ENCODE measurements at places on chromosomes 2 and 18. TPM values are rescaled to one million over a fixed set of nuclear protein-coding genes. Genes with fewer than 3 reads are reported as not detected.

DNA sequence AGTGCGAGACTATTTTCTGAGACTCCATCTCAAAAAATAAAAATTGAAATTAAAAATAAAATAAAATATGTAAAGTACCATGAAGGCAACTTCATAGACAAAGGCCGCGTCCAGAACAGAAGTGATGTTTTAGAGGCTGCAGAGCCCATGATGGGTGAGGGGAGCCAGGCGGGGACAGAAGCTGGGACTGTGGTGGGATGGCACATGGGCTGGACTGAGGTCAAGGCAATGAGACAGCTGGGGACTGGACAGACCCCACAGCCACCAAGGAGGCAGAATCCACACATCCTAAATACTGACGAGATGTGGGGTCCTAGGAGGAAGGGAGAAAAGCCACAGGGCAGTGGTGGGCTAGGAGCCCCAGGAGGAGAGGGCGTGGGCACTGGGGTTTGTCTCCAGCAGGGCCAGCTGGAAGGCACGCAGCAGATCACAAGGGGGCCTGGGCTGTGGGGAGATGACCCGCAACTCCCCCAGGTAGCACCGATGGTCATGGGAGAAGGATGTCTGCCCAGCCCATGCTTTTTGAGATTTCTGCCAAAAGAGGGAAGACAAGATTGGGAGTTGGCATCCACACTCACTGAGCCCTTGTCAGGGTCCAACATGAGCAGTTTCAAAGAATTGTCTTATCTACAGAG lies 74.3 kb downstream of the KCNF1 start:
- no peak for DNase-seq

DNA sequence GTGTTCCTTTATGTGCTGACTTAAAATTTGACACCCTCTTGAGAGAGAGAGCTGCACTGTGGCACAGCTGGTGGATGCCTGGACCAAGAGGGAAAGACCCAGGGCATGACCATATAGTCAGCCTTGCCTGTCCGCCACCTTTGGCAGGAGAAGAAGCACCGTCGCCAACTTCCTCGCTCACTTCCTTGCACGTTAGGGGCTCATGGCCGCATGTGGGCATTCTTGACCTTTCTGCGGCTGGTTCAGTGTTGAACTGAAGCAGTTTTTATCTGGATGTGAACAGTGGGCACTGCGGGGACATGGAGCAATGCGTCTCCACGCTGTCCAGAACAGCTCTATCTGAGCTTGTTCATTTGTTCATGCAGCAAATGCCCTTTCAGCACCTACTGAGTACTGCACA lies 66.9 kb downstream of the TRAPPC12 start:
- no peak for DNase-seq

GRCh38 chr2:23566241-23567142 lies 181.5 kb downstream of the KLHL29 start:
- DNase-seq: no peak

The IL1RL1 gene
- 0.45 TPM for total RNA-seq

The MPHOSPH10 gene
- total RNA-seq: 18.9 TPM

The ATIC gene
- 29.4 TPM for total RNA-seq

The IL36G gene
- 7.3 TPM for total RNA-seq

The GKN2 gene
- not detected for total RNA-seq

The TGFA gene
- total RNA-seq: 75.8 TPM

GRCh38 chr2:45698554-45698953 lies 47.1 kb downstream of the PRKCE start:
- no peak for DNase-seq

The ST6GAL2 gene
- total RNA-seq: 0.79 TPM

DNA sequence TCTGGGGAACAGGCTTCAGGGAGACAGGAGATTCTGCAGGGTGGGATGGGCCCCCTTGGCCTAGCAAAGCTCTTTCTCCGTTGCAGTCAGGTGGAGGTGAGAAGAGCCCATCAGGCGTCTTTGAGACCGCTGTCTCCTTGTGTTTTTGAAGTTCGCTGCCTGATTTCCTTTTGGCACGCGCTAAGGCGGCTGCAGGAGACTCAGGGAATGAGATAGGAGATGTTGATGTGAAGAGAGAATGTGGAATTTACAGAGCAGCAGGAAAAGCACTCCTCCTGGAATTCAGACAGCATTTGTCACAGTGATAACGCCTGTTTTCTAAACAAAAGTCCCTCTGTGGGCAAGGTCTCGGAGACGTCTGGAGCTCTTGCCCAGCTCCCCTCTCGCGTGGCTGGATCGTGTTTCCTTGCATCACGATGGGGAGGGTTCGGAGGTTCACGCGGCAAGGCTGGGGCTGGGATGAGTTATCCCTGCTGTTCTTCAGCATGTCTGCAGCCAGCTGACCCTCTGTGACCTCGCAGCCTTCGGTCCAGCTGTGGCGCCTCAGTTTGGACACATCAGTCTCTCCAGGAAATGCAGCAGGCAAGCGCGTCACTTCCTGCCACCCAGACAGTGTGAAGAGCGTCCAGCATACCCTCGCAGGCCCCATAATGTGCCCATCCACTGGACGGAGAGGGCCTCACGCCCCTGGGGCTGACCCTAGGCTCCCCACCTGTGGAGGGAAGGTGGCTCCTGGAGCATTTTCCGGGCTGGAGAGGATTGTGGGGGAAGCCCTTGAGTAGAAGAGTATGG lies 30.2 kb downstream of the GLI2 start:
- no peak for DNase-seq

DNA sequence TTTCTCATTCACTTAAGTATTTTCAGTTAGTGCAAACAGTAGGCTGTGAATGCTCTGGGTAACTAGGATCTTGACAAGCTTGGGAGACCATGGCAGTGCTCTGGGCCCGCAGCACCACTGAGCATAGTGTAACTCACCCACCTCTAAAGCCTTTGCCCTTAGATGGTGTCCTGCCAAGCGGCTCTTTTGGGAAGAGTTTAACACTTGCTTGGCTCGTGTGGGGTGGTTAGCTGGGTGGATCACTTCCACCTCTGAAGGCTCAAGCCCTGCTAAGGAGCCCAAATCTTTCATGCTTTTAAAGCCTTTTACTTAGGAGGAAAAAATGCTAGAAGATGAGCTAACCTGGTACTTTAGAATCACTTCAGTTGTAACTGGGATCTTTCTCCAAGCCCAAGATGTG lies 33.9 kb downstream of the PTPN18 start:
- no peak for DNase-seq

DNA sequence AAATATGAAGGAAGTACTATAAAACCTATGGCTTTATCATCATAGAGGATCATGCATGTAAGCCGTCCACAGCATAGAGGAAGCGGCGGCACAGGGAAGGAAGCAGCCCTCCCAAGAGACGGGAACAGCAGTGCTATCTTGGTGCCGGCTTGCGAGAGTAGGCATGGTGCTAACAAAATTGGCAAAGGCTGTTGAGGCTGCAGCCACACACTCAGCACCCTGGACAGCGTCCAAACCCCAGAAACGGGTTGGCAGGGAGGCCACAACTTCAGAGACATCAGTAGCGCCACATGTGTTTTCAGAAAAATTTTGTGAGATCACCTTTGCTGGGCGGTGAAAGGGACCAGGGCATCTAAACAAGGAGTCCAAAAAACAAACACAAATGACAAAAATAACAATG lies 37.7 kb downstream of the NETO1 start:
- DNase-seq: no peak

DNA sequence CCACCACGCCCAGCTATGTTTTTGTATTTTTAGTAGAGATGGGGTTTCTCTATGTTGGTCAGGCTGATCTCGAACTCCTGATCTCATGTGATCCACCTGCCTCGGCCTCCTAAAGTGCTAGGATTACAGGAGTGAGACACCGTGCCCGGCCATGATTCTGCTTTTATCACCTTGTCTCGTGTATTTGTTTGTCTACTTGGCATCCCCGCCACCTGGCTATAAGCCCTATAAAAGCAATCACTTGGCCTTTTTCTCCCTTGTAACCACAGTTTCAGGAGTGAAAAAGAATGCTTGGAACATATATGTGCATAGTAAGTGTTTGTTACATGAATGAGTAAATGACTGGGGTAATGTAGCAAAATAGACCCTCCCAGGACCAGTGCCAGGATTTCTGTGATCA lies 77.5 kb upstream of the PAPOLG start:
- DNase-seq: no peak

- no peak for DNase-seq
Observed at GRCh38 chr18:55252053-55252675, 292.9 kb upstream of the CCDC68 start.

GRCh38 chr18:77006305-77007175 lies 126.0 kb downstream of the MBP start:
- no peak for DNase-seq

DNA sequence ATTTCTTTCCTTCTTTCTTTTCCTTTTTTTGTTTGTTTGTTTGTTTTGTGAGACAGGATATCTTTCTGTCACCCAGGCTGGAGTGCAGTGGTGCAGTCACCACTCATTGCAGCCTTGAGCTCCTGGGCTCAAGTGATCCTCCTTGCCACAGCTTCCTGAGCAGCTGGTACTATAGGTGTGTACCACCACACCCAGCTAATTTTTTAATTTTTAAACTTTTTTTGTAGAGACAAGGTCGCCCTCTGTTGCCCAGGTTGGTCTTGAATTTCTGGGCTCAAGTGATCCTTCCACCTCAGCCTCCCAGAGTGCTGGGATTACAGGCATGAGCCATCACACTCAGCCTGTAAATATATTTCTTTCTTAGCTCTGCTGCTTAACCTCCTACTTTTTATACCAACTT lies 83.4 kb upstream of the CYP20A1 start:
- DNase-seq: no peak

DNA sequence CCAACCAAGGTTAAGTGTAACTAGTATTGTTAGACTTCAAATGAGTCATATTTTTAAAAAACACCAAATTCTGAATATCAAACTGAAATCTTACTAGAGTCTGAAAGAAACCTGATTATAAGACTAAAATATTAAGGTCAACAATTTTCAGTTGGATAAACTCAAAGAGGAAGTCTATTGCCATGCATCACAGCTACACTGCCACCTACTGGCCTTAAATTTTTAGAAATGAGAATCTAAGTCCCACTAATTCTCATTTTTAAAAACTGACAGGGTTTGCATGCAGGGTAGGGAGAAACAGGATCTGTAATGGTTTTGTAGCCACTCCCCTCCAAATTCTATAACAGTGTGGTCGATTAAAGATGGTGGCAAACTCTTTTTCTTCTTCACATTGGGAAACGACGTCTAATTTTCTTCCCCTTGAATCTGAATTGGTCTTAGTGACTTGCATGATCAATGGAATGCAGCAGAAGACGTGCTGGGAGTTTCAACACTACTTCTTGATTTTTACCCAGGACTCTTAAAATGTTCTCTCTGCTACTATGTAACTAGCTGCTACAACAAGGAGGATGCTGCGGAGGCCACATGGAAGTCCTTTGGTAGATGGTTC lies 176.1 kb upstream of the SESTD1 start:
- DNase-seq: no peak

DNA sequence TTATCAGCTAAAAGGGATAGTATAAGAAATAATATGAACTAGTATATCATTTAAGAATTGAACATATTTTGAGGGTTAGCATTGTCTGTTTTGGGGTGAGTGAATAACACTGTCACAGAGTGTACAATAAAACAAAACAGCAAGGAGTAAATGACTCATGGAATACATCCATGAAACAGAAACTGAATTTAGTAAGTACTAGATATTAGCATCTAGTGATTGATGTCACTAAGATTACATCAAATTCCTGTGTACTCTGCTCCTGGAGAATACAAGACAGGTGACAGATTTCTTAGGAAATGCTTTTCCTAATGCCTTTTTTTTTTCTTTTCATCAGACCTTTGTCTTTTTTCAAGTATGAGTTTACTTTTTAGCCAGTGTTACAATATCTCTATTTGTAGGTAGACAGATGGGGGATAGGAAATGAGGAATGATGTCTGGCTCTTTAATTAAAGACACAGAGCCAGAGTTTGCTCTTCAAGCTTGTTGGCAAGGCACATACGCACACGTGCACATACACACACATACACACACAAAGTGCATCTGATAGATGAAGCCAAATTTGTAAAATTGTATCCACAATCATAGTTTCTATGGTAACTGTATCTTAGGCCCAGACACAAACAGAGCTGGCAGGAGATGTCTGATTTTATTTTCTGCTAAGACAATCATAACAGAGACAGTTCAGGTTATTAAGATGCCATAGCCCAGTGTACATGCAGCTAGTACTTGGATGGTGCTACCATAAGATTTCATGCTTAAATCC lies 138.2 kb upstream of the NRP2 start:
- no peak for DNase-seq

DNA sequence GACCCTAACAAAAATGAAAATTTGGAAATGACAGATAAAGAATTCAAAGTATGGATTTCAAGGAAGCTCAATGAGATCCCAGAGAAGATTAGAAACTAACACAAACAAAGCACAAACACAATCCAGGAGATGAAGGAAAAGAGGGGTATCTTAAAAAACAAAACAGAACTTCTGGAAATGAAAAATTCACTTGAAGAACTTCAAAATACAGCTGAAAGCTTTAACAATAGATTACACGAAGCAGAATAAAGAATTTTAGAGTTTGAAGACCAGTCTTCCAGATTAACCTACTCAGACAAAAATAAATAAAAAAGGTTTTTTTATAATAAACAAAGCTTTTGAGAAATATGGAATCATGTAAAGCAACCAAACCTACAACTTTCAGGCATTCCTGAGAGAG lies 671.8 kb upstream of the SLC39A10 start:
- DNase-seq: no peak

The SYT4 gene
- total RNA-seq: not detected

GRCh38 chr18:79493211-79493800 lies 97.6 kb downstream of the NFATC1 start:
- no peak for DNase-seq

DNA sequence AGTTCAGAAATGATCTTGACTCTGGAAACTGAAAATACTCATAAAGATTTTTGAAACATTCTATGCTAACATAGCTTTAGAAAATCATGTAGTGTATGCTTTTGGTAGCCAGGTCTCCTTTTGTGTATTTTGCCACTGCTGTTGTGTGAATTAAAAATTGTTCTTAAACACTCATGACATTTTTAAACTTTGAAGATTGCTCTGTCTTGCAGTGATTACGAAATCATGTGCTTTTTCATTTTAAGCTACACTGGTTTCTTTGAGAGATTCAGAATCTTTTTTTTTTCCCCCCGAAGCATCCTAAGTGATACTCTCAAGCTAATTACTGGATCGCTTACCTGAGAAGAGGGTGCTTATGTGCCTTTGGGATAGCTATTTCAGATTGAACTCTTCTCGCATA lies 60.0 kb downstream of the ANKRD12 start:
- no peak for DNase-seq

The CREG2 gene
- 2.5 TPM for total RNA-seq

DNA sequence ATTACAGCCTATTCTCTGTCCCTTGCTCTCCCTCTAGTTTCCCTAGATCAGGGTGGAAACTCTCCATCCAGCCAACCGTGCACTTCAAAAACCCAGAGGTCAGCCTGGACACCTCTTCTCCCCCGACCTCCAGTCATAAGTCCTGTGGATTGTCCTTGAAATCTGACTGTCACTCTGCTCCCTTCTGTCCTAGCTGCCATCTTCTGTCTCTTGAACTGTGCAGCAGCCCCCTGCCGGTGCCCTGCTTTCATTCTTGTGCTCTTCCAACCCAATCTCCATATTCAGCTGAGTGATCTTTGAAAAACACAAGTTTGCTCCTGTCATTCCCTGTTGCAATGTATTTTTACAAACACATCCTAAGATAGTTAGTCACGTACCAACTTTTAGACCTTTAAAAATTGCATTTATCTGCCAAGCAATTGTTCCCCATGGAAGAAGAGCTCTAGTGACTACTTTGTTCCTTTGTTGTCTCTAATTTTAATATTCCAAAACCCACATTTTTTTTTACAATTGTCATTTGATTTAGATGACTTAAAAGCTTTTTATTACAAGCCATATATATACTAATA lies 254.3 kb downstream of the CAMKMT start:
- no peak for DNase-seq

- no peak for DNase-seq
Observed at GRCh38 chr2:131055169-131056065, 37.8 kb downstream of the FAM168B start.

The ACTR3 gene
- total RNA-seq: 274 TPM

The TOGARAM2 gene
- not detected for total RNA-seq

Measured in esophagus squamous epithelium (tissue), 5 donors.